ENCODE measurements at places on chromosomes 13 and 19. TPM values are rescaled to one million over a fixed set of nuclear protein-coding genes. Genes with fewer than 3 reads are reported as not detected.

DNA sequence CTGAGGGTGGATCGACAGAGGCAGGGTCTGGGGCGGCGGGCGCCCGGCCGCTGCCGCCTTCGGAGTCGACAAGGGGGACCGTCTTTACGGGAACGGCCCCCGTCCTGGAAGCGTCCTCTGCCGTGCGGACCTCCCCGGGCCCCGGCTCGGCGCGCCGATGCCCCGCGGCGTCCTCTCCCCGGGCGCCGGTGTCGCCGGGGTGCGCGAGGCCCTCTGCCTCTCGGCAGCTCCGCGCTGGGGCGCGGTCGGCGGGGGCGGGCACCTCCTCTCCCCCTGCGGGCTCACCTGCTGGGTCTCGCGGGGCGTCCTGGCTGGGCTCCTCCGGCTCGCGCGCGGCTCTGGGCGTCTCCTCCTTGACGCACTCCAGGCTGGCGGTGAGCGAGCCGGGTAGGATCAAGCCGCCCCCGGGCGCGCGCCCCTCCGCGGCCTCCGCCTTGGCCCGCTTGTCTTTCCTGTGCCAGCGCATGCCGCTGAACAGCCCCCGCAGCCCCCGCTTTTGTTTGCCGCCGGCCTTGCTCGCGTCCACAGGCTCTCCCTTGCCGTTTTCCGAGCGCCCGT is 1.5 kb downstream of the AMER2 start:
- H3K4me1 ChIP-seq, result peaks cover 9% of the 10 kb centered on the region
- H3K27me3 ChIP-seq, result peaks cover 30% of the 10 kb centered on the region
- H3K4me3 ChIP-seq, result peak overlapping the region; percentile 93
- no peak for DNase-seq
- H3K36me3 ChIP-seq, result no peaks in the 10 kb centered on the region
- H3K27ac ChIP-seq, result no peak overlapping the region

GRCh38 chr19:51140441-51140840 is 1.7 kb upstream of the SIGLEC7 start:
- H3K4me3 ChIP-seq, result peak overlapping the region; percentile 67
- H3K27me3 ChIP-seq, result no peaks in the 10 kb centered on the region

DNA sequence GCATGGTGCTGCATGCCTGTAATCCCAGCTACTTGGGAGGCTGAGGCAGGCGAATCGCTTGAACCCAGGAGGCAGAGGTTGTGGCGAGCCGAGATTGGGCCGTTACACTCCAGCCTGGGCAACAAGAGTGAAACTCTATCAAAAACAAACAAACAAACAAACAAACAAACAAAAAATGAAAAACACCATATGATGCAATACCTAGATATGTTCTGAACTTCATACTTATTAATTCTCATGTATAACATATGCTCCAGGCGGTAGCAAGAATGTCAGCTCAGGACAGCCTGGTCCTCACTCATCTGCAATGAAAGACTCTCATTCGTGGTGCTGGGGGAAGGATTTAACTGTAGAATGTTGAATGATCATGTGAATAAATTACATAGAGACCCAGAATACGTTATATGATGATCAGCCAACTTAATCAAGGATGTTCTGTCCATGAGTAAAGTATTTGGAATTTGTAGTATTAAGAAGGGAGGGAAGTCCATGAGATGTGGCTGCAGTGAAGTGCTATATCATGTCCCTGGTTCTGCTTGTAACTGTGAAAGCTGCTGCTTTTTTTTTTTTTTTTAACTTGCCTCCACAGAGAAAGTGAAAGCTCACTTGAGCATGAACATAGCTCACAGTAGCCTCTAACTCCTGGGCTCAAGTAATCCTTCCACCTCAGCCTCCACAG is 206.8 kb downstream of the UQCRFS1 start:
- no peaks in the 10 kb centered on the region for H3K27me3 ChIP-seq
- no peak for DNase-seq
- H3K36me3 ChIP-seq, result no peaks in the 10 kb centered on the region
- H3K27ac ChIP-seq, result no peak overlapping the region
- H3K4me3 ChIP-seq, result no peak overlapping the region
- H3K4me1 ChIP-seq, result no peaks in the 10 kb centered on the region

DNA sequence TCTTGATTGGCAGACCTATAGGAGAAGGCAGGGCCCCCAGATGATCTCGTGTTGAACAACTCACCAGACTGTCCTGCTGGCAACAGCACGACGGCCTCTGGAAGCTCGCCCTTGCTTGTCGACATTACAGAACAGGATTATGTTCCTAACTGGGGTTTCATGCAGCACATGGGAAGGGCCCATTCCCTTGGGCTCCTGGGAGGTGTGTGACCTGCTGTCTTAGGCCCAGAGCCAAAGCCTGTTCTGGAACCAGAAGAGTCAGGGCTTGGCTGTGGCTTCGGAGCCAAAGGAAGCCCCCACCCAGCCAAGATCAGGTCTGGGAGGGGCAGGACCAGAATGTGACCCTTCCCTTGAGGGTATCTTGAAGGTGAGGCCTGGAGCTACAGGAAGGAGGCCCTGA is 36.9 kb downstream of the RGCC start:
- no peak overlapping the region for H3K4me3 ChIP-seq
- no peak for DNase-seq
- H3K27ac ChIP-seq, result no peak overlapping the region
- no peaks in the 10 kb centered on the region for H3K4me1 ChIP-seq

DNA sequence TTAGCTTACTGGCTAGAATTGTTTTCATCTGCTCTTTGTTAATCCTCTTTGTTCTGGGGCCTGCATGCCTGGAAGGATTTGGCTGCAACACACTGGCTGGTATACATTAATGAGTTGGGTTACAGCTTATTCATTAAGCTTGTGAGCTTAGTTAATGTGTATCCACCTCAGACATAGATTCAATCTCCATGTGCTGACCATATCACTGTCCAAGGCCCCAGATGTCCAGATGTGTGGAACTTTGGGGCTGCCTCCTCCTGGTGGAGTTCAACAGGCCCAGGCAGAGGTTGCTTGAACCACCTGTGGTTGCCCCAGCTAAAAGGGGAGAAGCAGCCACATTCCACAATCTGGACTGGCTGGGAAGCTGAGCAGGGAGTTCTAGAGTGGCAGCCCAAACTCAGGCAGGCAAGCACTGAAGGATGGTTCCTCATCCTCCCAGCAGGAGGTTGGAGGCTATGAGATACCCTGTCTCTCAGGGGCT is 5.4 kb downstream of the DIAPH3 start:
- H3K4me1 ChIP-seq, result no peaks in the 10 kb centered on the region
- H3K4me3 ChIP-seq, result no peak overlapping the region
- no peak overlapping the region for H3K27ac ChIP-seq

- H3K4me1 ChIP-seq, result no peaks in the 10 kb centered on the region
- H3K27ac ChIP-seq, result no peak overlapping the region
- no peak for DNase-seq
These were observed 11.7 kb upstream of the SULT2A1 start for GRCh38 chr19:47897861-47898260.

GRCh38 chr19:28730791-28731512 is 482.0 kb downstream of the UQCRFS1 start:
- no peak overlapping the region for H3K4me3 ChIP-seq
- no peaks in the 10 kb centered on the region for H3K27me3 ChIP-seq
- H3K27ac ChIP-seq, result no peak overlapping the region

- H3K4me1 ChIP-seq, result no peaks in the 10 kb centered on the region
- H3K36me3 ChIP-seq, result peaks cover 8% of the 10 kb centered on the region
- DNase-seq, result no peak
These were observed 8.8 kb downstream of the S1PR2 start for GRCh38 chr19:10222201-10222890.

DNA sequence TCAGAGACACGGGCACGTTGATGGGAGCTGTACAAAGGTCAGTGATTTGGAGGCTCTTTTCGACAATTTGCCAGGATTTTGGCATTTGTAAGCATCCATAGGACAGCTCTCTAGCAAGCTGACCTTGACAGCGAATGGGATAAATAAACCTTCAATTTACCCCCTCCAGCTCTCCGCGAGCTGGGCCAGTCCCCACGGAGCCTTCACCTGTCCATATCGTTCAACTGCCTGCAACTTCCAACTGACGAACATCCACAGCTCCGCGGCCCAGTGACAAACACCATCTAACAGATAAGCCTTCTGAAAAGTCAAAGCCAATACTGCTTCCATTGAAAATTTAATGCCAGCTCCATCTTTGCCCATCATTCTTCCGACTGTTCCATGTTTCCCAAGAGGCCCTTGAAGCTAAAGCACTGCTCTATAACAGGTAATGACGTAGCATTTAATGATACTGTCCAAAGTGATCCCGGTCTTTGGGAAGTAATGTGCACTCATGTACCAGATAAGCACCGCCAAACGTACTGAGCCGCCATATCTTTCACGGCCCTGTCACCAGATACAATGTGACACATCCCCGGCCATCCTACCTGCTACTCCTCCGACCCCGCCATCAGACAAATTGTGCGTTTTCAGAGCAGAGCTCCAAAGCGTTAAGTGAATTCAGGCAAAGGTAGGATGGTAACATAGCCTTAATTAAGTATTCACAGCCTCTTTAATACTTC is 365.3 kb upstream of the ZNF507 start:
- no peak overlapping the region for H3K27ac ChIP-seq
- H3K27me3 ChIP-seq, result no peaks in the 10 kb centered on the region
- H3K4me3 ChIP-seq, result no peak overlapping the region
- DNase-seq, result no peak

- H3K27me3 ChIP-seq, result no peaks in the 10 kb centered on the region
- DNase-seq, result no peak
- no peak overlapping the region for H3K4me3 ChIP-seq
- no peaks in the 10 kb centered on the region for H3K4me1 ChIP-seq
- H3K27ac ChIP-seq, result no peak overlapping the region
These were observed 105.3 kb upstream of the KLF5 start for GRCh38 chr13:72953391-72953965.

TPTE2 gene
- total RNA-seq, result not detected

NMRK2 gene
- total RNA-seq, result 62.7 TPM

KLF5 gene
- total RNA-seq, result 2.2 TPM

PALM gene
- 23.6 TPM for total RNA-seq

SPRY2 gene
- total RNA-seq, result 55.4 TPM
